HCT116 (cell line): ENCODE measurements at places on chromosomes 7 and 10.

DNA sequence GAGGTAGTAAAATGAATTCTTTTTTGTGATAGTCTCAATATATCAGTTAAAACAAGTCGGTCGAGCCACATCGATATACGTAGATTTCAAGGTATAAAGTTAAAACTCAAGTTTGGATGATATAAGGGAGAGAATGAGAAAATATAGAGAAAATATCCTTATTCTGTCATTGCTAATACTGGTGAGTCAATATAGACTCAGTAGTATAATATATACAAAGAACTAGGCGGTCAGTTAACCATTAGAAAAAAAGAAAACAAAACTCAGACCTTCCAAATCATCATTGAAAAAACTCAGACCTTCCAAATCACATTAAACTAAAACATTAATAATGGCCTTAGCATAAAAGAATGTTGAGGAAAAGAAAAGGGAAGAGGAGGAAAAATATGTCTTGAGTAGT, 817.1 kb upstream of the IGFBP3 start:
- DNase-seq: no peak

GRCh38 chr7:156673454-156673853, 32.9 kb downstream of the RNF32 start:
- no peak for DNase-seq

DNA sequence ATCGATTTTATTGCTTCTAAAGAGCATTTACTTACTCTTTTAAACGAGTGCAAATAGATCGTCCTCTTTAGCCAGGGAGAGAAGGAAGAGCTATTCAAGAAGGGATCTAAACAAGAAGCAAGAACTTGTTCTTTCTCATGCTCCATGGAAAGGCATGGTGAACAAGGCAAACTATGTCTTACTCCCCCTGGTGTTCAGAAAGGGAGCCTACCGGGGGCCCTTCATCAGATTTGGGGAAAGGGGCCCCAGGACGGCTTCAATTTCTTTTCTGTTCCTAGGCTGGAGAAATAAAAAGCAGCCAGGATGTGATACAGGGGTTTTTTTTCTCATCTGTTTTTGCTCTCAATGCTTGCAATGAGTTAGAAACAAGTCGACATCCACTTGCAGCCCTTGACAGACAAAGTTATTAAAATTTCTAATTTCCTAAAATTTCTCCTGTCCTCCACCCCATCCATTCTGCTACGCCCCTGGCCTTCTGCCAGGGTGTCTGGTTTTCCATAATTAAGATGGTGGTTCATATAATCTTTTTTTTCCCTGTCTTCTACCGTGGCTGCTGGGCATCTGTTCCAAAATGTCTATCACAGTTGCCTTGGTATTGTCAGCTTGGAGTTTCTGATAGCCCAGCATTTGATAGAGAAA, 214.4 kb downstream of the CREB5 start:
- DNase-seq: peak; percentile 40

DNA sequence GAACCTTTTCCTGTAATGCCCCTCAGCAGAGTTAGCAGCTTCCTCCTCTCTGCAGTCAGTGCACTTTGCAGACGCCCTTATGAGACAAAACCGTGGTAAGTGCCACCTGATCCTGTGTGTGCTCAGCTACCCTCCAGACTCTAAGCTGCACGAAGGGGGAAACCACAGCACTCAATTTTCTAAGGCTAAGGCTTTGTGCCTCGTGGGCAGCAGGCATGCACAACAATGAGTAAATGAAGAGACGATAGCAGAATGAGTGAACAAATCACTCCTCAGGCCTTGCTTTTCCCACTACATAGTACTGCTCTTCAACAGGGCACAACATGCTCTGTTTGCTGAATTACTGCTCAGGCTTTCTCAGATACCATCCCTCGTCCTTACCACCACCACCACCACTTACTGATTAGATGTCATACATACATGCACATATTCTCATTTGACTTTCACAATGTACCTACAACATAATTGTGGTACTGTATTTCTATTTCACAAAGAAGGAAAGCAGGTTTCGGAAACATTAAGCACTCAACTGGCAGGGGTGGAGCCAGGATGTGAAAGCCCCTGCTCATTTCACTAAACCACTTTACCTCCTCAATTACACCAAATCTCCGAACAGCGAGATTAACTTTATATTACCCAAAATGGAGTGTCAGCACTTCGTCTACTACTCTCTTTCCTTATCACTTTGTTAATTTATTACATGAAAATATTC, 85.4 kb downstream of the ICA1 start:
- DNase-seq: no peak

GRCh38 chr10:67853512-67853911, 15.5 kb upstream of the DNAJC12 start:
- DNase-seq: no peak

DNA sequence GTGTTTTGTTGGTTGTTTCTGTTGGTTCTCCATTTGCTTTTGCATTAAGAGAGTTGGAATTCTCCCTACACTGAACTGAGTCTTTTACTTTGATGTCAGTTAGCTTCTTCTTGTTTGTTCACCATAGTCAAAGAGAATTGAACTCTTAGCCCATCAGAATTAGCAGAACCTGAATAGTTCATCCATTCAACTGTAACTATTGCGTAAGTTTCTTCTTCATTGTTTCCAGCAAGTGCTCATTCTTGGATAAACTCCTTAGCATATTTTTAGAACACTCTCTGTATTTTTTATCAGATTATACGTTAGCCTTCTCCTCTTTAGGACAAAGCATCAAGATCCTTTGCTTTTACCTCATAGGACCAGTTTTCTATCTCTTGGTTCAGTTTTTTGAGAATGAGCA, 128.4 kb upstream of the RAB11FIP2 start:
- no peak for DNase-seq

DNA sequence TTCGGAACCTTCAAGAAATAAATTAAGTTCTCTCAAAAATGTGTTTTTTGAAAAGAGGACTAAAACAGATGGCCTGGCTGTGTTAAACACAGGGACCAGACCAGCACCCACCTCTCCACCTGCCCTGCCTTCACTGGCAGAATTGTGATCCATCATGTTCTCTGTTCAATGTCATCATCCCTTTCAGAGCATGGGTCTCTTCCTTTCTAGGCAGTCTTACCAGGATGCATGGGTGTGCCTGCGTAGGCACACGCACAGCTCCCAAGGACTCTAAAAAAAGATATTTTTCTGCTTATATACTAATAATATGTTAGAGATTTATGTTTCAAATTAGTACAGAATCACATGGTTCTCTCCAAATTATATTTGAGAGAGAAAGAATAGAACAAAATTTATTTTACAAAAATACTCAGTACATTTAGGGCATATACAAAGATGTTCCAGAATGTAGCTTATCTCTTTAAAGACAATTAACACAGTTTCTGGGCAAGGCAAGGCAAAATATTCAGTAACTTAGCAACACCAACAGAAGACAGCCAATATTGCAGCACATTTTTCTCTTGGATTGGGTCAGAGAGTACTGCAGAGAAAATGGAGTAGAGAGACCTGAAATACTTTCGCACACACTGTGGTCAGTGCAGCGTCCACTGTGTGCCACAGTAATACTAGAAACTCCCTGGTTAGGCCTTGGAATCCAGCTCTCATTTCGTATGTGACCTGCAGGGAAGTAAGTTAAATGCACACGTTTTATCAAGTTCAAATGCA, 52.8 kb downstream of the EGFR start:
- DNase-seq: no peak

- no peak for DNase-seq
Measured at GRCh38 chr7:148964483-148965267, 63.6 kb downstream of the PDIA4 start.

- DNase-seq: no peak
Measured at GRCh38 chr10:43229208-43230061, 37.4 kb downstream of the RASGEF1A start.

DNA sequence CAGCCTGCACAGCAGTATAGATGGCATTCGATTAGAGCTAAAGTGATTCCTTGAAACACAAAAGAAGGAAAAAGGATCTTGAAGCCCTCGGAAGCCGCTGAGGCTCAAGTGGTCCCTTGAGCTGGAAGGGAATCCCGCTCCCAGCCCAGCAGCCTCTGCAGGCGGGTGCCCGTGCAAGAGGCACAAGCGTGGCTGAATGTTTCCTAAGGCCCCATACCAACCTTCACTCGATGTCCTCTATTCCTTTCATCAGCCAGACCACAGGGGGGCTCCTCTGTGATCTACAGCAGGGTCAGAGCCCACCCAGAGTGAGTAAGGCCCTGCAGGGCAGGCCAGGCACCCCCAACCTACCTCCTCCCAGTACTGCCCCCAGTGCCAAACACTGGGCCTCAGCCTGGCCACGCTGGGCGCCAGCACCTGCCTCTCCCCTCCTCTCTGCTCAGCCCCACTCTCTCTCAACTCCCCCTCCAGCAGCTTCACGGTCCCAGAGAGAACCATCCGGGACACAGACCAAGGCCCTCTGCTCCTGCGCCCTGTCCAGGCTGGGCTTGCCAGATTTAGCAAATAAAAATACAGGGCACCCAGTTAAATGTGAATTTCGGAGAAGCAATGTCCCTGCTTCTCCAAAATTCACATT, 30.5 kb downstream of the EBF3 start:
- DNase-seq: no peak

DNA sequence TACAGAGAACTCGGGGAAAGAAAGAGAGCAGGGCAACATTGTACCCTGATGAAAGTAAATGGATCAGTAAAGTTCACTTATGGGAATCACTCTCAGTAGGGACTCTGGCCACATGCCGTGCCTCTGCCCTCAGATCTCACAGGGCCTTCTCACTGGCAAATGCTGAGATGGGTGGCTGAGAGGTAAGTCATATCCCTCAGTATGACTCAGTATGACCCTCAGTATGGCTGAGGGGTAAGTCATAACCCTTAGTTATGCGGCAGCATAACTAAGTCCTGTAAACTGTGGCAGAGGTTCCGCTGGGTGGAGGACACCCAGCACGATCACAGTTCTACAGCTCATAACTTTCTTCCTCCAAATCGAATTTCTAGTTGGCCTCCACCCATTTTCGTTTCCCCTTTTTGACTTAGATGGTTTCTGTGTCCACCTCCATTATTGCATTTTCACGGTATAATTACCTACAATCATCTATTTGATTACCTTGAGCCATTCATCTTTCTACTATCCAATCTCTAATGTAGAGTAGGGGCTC, 26.5 kb upstream of the WNT16 start:
- peak; percentile 97 for DNase-seq

DNA sequence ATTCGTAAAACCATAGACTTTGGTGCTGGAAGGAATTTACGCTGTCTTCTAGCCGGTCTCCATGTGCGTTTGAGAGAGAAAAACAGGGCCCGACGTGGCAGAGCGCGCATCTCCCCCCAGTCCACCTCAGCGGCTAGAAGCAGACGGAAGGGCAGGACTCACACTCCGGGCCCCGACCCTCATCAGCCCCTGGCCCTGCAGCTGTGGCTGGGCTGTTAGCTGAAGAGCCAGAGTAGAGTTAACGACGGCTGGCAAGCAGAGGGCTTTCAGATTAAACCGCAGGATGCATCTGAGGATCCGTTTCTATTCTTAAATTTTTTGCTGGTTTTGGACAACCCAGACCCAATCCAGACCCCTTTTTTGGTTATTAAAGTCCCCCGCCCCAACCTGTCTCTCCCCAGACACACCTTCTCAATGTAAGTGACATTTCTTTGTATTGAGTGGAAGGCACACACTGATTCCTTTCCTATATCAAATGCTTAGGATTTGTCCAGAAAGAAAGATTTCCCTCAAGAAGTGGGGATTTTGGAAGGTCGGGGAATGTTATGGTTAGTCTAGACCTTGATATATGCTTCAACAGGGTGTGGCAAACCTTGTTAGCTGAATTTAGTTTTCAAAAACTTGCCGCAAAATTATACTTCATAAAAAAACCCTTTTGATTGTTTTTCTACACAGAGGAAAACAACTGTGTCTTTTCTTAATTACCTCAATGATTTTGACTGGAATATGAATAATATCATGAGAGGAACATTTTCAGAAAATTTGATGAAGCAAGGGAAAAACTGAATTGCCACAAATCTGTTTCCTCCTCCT, 1.7 kb upstream of the TBX20 start:
- no peak for DNase-seq

DNA sequence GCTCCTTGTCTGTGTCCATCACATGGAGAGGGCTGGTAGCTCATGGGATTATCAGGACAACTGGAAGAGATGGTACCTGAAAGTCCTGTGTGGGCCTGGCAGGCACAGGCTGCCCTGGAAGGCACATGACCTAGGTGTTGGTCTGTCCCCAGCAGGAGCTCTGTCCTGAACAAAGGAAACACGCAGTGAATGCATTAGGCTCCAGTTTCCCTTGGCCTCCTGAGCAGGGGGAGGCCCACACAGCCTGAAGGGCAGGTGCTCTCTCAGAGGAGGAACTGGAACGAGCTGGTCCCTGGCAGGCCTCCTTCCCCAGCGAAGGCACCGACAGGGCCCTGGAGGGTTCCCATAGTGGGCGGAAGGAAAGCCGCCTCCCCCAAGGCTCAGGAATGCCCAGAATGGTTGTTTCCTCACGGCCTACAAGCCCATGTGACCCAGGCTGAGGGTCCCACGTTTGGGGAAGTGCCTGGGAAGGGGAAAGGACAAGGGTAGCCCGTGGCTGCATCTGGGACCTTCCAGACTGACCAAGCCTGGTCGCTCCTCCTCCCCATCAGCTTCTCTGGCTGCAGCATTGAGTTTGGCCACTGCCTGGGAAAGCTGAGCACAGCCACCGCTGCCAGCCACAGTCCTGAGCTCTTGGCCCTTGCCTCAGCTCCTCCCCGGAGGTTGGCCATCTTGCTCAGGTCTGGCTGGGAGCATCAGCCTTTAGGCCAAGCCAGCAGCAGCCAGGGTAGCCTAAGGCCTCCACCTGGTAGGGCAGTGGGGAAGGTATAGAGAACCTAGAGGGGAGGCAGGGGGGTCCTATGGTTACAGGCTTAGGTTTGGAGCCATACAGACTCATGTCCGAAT, 21.8 kb downstream of the CXCL12 start:
- no peak for DNase-seq

DNA sequence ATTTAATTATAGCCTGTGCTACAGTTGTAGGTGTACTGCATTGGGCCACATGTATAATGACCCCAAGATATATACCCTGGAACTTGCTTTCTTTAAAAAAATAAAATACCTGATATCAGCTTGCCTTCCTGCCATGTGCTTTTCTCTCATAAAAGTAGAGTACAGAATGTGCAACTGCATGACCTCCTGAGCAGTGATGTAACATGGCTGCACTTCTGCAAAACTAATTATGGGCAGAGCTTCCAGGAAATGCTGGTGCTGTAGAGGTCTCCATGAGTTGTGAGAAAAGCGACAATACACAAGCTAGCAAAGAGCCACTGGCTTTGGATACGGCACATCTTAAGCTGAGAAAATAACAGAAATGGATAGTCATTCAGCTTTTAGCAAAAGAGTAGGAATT, 6.5 kb upstream of the ERLIN1 start:
- DNase-seq: no peak

GRCh38 chr7:115273139-115273772, 351.4 kb downstream of the MDFIC start:
- DNase-seq: no peak

DNA sequence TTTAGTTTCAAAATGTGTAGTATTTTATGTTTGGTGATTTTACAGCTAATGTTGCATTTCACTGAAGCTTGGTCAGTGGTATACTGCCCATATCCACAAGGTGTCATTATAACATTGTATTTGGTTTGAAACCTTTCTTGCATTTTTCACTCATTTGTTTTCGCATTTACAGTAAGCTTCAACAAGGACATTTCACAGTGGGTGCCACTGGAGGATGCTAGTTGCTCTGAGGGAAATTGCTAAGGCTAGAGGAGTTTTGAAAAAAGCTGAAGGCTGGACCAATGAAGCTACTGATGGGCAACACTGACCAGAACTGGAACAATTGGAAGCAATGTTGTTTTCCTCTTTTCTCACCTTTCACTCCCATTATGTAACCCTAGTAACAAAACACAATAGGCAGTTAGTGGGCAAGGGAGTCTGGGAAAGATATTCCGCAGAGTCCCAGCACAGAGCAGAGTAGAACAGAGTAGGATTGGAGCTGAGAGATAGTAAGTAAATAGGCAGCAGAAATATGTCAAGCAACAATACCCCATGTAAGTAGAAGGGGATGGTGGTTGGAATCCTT, 23.6 kb upstream of the SRI start:
- DNase-seq: peak; percentile 60
